ENCODE measurements at places on chromosomes 7 and 10.
A peak's percentile ranks its signal among the peaks of the same experiment; 100 is the strongest.

- no peak for DNase-seq
- no peaks in the 10 kb centered on the region for H3K4me1 ChIP-seq
- no peak overlapping the region for H3K27ac ChIP-seq
- H3K36me3 ChIP-seq = no peaks in the 10 kb centered on the region
- no peak overlapping the region for H3K4me3 ChIP-seq
- no peaks in the 10 kb centered on the region for H3K27me3 ChIP-seq
Observed at GRCh38 chr10:89565180-89565579, 29.8 kb upstream of the SLC16A12 start.

- no peak for DNase-seq
- no peaks in the 10 kb centered on the region for H3K36me3 ChIP-seq
- H3K27ac ChIP-seq = no peak overlapping the region
- no peak overlapping the region for H3K4me3 ChIP-seq
Observed at GRCh38 chr7:26081638-26082037, 70.4 kb upstream of the NFE2L3 start.

DNA sequence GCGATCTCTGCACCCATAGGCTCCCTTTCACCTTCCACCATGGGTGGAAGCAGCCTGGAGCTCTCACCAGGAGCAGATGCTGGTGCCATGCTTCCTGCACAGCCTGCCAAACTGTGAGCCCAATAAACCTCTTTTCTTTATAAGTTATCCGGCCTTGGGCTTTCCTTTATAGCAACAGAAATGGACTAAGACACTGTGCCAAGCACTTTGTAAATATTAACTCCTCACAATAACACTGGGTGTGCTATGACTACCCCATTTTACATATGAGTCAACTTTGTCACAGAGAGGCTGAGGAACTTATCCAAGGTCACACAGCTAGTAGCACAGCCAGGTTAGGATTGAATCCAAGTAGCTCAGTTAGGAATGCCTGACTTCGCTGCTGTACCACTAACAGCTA lies 79.7 kb upstream of the KCNMA1 start:
- H3K4me3 ChIP-seq = no peak overlapping the region
- no peak for DNase-seq
- peaks cover 3% of the 10 kb centered on the region for H3K27me3 ChIP-seq
- no peaks in the 10 kb centered on the region for H3K36me3 ChIP-seq
- no peaks in the 10 kb centered on the region for H3K4me1 ChIP-seq

GRCh38 chr7:127780489-127780888 lies 128.5 kb downstream of the SND1 start:
- no peak for DNase-seq
- H3K36me3 ChIP-seq = 0 out of 2 replicates have a peak, but pooled peaks cover 1% of the 10 kb centered on the region
- H3K4me1 ChIP-seq = peaks cover 9% of the 10 kb centered on the region
- H3K27ac ChIP-seq = no peak overlapping the region
- no peaks in the 10 kb centered on the region for H3K27me3 ChIP-seq

- no peak overlapping the region for H3K4me3 ChIP-seq
- H3K27me3 ChIP-seq = no peaks in the 10 kb centered on the region
- no peak overlapping the region for H3K27ac ChIP-seq
- no peaks in the 10 kb centered on the region for H3K36me3 ChIP-seq
- DNase-seq = no peak
Observed at GRCh38 chr10:92714152-92714845, 24.5 kb downstream of the HHEX start.

DNA sequence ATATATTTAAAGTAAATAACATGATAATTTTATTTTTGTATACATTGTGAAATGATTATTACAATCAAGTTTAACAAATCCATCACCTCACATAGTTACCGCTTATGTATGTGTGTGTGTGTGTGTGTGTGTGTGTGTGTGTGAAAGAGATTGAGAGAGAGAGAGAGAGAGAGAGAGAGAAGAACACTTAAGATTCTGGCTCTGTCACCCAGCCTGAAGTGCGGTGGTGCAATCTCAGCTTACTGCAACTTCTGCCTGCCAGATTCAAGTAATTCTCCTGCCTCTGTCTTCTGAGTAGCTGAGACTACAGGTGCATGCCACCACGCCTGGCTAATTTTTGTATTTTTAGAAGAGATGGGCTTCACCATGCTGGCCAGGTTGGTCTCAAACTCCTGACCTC lies 17.8 kb downstream of the LYZL1 start:
- H3K4me1 ChIP-seq = no peaks in the 10 kb centered on the region
- no peaks in the 10 kb centered on the region for H3K36me3 ChIP-seq

GRCh38 chr7:83925860-83926259 lies 268.7 kb downstream of the SEMA3A start:
- no peak overlapping the region for H3K4me3 ChIP-seq
- H3K4me1 ChIP-seq = no peaks in the 10 kb centered on the region
- H3K27ac ChIP-seq = no peak overlapping the region
- DNase-seq = peak; percentile 18
- H3K27me3 ChIP-seq = no peaks in the 10 kb centered on the region

DNA sequence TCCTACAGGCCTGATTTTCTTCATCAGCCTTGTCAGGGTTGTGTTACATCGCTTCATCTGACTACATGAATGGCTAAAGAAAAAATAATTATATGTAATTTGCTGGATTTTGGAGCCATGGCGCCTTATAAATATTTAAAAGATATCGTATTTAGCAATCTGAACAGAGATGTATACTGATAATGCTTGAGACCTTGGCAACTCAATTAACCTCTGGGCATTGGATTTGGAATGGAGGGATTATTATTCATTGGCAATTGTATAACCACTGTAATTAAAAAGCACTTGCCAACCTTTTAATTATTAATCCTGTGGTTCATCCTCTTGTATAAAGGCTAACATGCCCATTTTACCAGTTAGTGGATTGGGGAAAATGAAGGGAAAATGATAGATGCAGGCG lies 745.1 kb downstream of the CNTNAP2 start:
- no peak for DNase-seq
- no peak overlapping the region for H3K4me3 ChIP-seq
- no peaks in the 10 kb centered on the region for H3K4me1 ChIP-seq
- no peaks in the 10 kb centered on the region for H3K36me3 ChIP-seq
- H3K27me3 ChIP-seq = no peaks in the 10 kb centered on the region

DNA sequence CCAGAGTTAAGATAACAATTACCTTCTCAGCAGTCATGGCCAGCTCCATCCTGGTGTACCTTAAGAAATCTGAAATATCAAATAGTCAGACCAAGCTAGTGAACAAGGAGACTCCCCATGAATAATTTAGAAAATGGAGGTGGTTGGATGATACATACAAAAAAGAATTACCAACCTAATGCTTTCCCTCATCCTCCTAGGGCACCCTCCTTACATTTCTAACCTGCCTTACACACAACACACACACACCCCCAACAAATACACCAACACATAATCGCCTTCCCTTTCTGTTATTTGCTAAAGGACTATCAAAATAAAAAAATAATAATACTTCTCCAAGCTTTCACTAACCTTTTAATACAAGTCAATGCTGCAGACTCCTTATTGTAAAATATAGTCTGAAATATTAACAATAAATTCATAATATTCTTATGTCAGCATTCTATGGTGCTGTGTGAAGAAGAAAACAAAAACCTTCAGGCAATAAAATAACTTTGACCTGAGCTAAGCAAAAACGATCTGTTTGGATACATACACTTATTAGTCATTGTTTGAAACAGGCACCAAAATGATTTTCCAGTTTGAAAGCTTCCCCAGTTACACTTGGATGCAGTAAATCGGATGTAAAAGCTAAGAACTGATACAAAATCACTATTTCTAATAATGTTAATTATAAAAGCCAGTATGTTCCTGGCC lies 3.4 kb downstream of the TWIST1 start:
- no peak overlapping the region for H3K27ac ChIP-seq
- H3K27me3 ChIP-seq = no peaks in the 10 kb centered on the region
- no peaks in the 10 kb centered on the region for H3K36me3 ChIP-seq

DNA sequence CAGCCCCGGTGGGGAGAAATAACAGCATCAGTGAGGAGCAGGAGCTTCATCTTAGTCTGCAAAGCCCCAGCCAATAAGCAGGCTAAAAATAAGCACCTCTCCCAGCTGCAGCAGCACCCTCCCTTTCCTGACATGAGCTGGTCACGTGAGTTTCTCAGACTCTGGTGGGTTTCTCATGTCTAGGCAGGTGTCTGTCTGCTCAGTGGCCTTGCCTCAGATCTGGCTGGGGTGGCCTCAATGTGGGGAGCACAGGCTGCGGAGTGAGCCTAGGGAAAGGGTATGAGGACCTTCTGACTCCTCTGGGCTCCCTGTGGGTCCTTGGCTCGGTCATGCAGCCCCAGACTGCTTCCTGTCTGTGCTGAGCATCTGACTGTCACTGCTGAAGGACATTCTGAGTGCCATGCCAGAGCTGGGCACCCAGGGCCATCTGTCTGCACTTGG lies 81.6 kb upstream of the LRRC4 start:
- no peak for DNase-seq
- H3K36me3 ChIP-seq = no peaks in the 10 kb centered on the region
- no peaks in the 10 kb centered on the region for H3K4me1 ChIP-seq
- peaks cover 33% of the 10 kb centered on the region for H3K27me3 ChIP-seq

DNA sequence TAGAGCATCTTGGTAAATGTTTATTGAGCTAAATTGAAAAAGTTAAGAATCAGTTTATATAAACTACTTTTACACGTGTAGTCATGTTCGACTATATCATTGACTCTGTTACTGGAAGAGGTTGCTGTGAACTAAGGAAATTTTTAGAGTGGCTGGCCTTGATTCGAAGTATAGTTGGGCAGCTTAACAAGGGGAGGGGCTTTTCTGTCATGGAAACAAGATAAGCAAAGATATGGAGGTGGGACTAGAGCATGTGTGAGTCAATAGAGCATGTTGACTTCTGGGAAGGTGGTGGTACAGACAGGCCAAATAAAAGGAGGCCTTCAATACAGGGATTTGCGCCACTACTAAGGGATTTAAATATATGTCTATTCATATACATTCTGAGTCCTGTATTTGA lies 7.6 kb downstream of the ATP5F1C start:
- H3K27me3 ChIP-seq = no peaks in the 10 kb centered on the region
- peaks cover 10% of the 10 kb centered on the region for H3K4me1 ChIP-seq
- H3K4me3 ChIP-seq = no peak overlapping the region
- peaks cover 8% of the 10 kb centered on the region for H3K36me3 ChIP-seq
- H3K27ac ChIP-seq = no peak overlapping the region

GRCh38 chr10:98407744-98408241 lies 7.2 kb downstream of the PYROXD2 start:
- DNase-seq = no peak
- H3K4me1 ChIP-seq = peaks cover 39% of the 10 kb centered on the region
- H3K27me3 ChIP-seq = no peaks in the 10 kb centered on the region
- H3K36me3 ChIP-seq = peaks cover 5% of the 10 kb centered on the region
- no peak overlapping the region for H3K4me3 ChIP-seq
- H3K27ac ChIP-seq = no peak overlapping the region

DNA sequence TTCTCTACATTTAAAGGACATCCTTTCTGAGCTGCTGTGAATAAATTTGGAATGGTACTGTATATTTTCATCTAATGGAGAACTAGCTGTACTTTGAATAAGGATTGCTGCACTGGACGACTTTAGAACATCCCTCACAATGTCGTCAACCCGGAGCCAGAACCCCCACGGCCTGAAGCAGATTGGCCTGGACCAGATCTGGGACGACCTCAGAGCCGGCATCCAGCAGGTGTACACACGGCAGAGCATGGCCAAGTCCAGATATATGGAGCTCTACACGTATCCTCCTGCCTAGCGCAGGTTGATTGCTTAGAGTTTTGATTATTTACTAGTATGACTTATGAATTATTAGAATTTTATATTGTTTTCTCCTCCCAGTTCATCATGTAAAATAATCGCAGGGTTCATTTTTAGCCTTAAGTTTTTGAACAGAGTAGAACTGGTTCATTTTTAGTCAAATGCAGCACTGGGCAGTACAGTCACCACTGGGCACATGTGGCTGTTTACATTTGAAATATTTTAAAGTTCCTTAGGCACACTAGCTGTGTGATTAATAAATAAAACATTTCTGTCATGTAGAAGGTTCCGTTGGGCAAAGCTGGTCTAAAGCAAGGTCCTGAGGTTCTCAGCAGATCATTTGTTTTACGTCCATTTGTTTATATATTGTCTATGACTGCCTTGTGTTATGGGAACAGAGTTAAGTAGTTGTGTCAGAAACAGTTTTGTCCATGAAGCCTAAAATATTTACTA lies 31.5 kb downstream of the CUL1 start:
- H3K4me3 ChIP-seq = no peak overlapping the region
- peaks cover 22% of the 10 kb centered on the region for H3K36me3 ChIP-seq

DNA sequence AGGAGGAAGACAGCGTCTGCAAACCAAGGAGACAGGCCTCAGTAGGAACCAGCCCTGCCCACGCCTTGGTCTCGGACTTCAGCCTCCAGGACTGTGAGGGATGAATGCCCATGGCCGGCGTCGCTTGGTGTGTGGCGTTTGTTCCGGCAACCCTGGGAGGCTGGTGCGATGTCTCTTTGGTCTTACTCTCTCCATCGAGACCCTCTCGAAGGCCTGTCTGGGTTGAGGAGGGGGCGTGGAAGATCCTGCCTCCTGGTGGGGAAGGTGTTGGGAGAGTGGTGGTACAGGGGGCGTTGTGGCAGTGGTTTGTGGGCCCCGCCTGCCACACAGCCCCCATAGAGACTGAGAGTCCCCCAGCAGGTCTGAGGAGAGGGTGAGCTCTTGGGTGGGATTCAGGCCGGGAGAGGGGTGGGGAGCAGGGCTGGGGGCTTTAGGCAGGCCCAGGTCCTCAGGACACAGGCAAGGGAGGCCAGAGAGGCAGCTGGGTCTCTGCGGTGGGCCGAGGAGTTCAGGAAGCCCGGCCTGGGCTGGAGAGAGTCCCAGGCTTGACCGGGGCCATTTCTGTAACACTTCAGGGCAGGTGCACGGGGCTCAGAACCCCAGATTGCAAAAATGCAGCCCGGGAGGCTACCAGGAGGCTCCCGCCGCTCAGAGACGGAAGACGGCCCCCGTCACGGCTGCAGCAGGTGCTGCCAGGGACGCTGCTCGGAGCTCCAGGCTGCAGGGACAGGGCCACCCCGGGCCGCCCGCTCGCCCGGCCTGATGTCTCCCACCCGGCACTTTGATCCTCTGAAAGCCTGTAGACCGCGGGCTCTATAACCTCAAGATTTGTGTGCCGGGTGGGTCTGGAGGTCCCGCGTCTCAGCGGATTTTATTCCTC lies 33.8 kb upstream of the PSMG3 start:
- H3K4me3 ChIP-seq = no peak overlapping the region
- DNase-seq = no peak
- peaks cover 56% of the 10 kb centered on the region for H3K27me3 ChIP-seq
- no peaks in the 10 kb centered on the region for H3K4me1 ChIP-seq

DNA sequence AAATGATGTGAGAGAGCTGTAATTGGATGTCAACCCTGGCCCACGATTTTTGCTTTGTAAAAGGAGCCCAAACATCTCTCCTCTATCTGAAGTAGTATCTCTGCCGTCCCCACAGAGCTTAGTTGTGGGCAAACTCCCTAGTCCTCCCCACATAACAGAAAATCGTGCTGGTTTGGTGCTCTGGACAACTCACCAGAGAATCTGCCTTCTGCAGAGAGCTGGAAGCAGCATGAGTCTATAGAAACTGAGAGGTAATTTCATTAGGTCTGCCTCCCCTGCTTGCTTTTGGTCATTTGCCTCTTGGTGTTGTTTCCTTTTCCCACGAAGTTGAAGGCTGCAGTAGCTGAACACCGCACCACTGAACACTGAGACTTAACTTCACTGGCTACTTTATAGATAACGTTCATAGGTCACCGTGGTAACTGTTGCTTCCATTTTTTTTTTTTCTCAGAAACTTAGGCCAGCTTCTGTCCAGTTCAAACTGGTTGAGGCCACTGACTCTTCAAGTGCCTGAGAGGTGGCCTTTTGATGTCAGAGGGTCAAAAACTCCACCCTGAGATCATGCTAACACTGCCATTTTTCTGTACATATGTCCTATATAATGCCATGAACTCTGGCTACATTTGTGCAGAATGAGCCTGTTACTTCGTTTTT lies 3.3 kb upstream of the CDCA7L start:
- 0 out of 2 replicates have a peak, but pooled peaks cover under 1% of the 10 kb centered on the region for H3K4me1 ChIP-seq
- no peaks in the 10 kb centered on the region for H3K36me3 ChIP-seq
- H3K27me3 ChIP-seq = 0 out of 2 replicates have a peak, but pooled peaks cover 2% of the 10 kb centered on the region
- H3K27ac ChIP-seq = no peak overlapping the region
- H3K4me3 ChIP-seq = no peak overlapping the region

Measured in IMR-90 (cell line).